ENCODE measurements at places on chromosomes 11 and 22. TPM values are rescaled to one million over a fixed set of nuclear protein-coding genes. Genes with fewer than 3 reads are reported as not detected.

DNA sequence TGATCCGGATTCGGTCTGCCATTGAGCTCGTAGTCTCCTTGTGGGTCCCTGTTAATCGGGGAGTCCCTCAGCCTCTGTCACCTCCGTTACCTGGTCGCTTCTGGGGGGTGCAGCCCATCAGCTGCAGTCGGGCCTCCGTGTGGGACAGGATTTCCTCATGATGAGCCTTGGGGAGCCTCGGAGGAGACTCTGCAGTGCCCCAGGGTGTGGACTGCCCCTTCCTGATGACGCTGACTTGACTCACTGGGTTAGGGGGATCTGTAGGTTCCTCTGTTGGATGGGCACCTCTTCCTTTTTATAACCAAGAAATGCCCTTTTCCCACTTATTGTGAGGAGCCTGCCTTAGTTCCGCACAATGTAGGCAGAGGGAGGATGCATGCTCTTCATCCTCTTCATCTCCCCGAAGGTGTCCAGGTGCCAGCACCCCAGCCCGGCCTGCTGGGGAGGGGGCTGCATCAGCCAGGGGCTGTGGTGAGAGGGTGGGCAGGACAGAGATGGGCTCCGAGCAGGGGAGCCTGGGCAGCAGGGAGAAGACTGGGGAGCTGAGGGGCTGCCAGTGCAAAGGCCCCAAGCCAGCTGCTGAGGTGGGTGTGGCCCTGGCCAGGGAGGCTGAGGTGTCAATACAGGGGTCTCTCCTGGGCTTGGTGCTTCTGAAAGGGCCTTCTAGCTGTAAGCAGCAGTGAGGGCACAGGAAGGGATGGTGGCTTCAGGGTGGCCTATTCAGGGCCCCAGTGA lies 13.5 kb upstream of the TTLL8 start:
- no peaks in the 10 kb centered on the region for H3K4me1 ChIP-seq
- no peak overlapping the region for H3K27ac ChIP-seq
- DNase-seq, result no peak
- no peaks in the 10 kb centered on the region for H3K36me3 ChIP-seq
- H3K4me3 ChIP-seq, result no peak overlapping the region

- H3K4me3 ChIP-seq, result no peak overlapping the region
- H3K4me1 ChIP-seq, result peaks cover 83% of the 10 kb centered on the region
- no peak for DNase-seq
- peak overlapping the region; percentile 96 for H3K27ac ChIP-seq
- H3K27me3 ChIP-seq, result no peaks in the 10 kb centered on the region
Observed at GRCh38 chr11:9691865-9692264, 28.0 kb downstream of the SWAP70 start.

- DNase-seq, result no peak
- H3K27ac ChIP-seq, result no peak overlapping the region
- no peak overlapping the region for H3K4me3 ChIP-seq
- no peaks in the 10 kb centered on the region for H3K4me1 ChIP-seq
- H3K27me3 ChIP-seq, result no peaks in the 10 kb centered on the region
- H3K36me3 ChIP-seq, result no peaks in the 10 kb centered on the region
Observed at GRCh38 chr11:77202941-77203900, 75.2 kb downstream of the MYO7A start.

- H3K27ac ChIP-seq, result peak overlapping the region; percentile 92
- peaks cover 77% of the 10 kb centered on the region for H3K4me1 ChIP-seq
- no peaks in the 10 kb centered on the region for H3K27me3 ChIP-seq
- no peak for DNase-seq
- no peak overlapping the region for H3K4me3 ChIP-seq
Observed at GRCh38 chr11:102307727-102308038, 9.6 kb upstream of the BIRC3 start.

DNA sequence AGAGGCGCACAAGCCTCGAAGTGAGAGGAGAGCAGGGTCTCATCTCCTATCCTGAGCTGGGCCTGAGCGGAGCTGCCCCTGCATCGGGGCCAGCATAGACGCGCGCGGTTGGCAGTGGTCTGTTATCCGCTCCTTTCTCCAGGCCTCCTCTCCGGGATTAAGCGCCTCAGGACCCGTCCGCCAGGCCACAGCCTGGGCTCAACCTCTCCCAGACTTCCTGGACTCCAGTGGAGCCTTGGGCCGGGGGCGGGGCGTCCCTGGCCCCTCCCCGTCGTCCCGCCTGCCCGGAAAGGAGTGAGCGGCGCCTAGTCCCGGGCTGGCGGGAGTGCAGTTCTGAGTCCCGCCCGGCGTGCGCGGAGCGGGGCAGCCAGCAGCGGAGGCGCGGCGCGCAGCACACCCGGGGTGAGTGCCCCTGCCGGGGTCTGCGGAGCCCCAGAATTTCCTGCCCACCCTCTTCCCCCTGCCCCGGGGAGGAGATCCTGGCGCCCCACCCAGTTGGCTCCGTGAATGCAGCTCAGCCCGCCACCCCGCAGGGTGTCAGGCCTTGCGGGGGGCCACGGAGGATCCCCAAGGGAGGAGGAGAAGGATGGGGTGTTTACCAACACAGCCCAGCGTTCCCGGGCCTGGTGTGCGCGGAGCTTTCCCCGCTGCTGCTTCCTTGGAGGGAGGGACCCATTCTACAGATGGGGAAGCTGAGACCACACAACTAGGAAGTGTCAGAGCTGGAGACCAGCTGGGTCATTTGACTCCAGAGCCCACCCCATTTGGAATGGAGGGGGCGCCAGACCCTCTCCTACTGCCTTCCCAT lies at the start of gene TCIRG1:
TCIRG1 (plus strand) TSS at position 308 of the 808 bp plus-strand sequence. CDS start 2,247 bp downstream, outside the sequence.
- H3K27me3 ChIP-seq, result no peaks in the 10 kb centered on the region
- DNase-seq, result peak; percentile 62
- H3K27ac ChIP-seq, result peak within 1 kb of the TSS; percentile 85
- H3K4me1 ChIP-seq, result peaks cover 24% of the 10 kb centered on the region
- peak within 1 kb of the TSS; percentile 86 for H3K4me3 ChIP-seq

DNA sequence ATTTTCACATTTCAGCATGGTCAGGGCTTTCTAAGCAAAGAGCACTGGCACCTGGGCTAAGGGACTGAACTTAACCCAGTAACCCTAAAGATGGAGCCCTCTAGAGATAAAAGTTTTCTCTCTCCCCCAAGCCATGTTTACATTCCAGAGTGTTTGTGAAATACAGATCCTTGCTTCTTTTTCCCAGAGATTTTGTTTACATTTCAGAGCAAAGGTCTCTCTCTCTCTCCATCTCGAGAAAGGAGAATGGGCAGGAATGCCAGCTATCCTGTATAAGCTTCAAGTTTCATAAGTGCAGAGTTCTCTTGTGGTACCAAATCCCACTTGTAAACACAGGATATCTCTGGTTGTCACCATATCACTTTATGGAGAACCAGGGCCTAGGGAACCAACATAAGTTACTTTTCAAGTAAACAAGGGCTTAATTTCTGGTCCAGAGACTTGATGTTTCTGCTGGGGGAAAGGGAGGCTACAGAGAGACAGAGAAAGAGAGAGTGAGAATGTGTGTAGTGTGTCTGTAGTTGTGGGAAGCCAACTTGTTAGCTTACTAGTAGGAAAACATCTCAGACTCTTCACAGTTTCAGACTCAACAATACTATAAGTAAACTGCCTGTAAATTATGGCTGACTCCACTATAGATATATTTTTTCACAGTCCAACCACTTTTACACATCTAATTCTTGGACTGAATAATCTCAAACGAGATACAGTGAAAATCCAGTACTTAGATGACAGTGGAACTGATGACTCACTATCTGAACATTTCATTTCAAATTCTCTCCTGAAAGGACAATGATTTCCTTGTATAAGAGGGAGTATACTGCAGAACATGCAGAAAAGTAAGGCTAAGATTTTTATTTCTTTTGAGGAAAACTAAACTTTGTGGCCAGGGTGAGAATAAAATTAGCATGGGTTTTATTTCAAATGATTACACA lies 76.2 kb downstream of the ARHGAP32 start:
- H3K27ac ChIP-seq, result no peak overlapping the region
- peaks cover 3% of the 10 kb centered on the region for H3K36me3 ChIP-seq
- no peak overlapping the region for H3K4me3 ChIP-seq
- H3K4me1 ChIP-seq, result no peaks in the 10 kb centered on the region
- no peak for DNase-seq

- H3K36me3 ChIP-seq, result no peaks in the 10 kb centered on the region
- H3K27ac ChIP-seq, result no peak overlapping the region
- DNase-seq, result no peak
- no peak overlapping the region for H3K4me3 ChIP-seq
- no peaks in the 10 kb centered on the region for H3K4me1 ChIP-seq
Observed at GRCh38 chr11:31233425-31233824, 136.1 kb downstream of the DCDC1 start.

- H3K4me3 ChIP-seq, result no peak overlapping the region
- no peaks in the 10 kb centered on the region for H3K27me3 ChIP-seq
- no peak overlapping the region for H3K27ac ChIP-seq
- no peaks in the 10 kb centered on the region for H3K36me3 ChIP-seq
- H3K4me1 ChIP-seq, result no peaks in the 10 kb centered on the region
Observed at GRCh38 chr22:26887456-26887855, 230.1 kb downstream of the MIAT start.

DNA sequence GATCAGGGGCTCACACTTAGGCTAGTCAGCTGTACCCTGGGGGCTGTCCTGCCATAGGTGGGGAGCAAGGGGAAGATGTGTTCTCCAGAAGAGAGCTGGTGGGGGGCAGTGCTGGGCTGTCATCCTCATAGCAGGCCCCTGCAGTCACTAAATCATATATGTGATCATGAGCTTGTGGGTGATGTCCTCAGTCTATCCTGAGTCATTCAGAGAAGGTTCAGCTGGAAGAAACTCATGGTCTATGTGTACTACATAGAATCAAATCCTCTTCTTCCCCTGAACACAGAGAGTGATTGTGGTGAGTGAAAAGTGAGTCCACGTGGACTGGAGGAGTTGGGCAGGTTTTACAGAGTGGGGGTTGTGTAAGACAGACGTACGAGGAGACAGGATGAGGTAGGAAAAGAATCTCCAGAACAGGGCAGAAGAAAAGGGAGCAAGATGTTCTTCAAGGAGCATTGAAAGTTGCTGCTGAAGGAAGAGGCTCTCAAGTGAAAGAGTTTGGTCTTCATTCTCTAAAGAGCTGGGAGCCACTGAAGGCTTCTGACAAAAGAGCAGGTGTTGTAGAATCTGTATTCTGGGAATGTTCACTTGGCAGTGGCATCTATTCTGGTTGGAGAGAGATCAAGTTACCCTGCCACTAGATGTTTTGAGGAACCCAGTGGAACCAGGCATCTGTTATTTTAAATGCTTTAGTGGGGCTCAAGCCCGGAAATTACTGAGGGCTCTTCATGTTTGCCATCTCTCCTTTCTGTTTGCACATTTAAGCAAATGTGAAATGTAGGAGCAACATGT lies 68.9 kb downstream of the C22orf31 start:
- DNase-seq, result no peak
- no peak overlapping the region for H3K4me3 ChIP-seq
- no peaks in the 10 kb centered on the region for H3K27me3 ChIP-seq
- H3K4me1 ChIP-seq, result no peaks in the 10 kb centered on the region
- H3K27ac ChIP-seq, result no peak overlapping the region

- DNase-seq, result peak; percentile 25
- no peaks in the 10 kb centered on the region for H3K27me3 ChIP-seq
- no peaks in the 10 kb centered on the region for H3K36me3 ChIP-seq
- no peak overlapping the region for H3K27ac ChIP-seq
Observed at GRCh38 chr22:39956932-39957664, 3.1 kb upstream of the TMA7B start.

- no peaks in the 10 kb centered on the region for H3K27me3 ChIP-seq
- H3K4me3 ChIP-seq, result no peak overlapping the region
- DNase-seq, result no peak
- no peaks in the 10 kb centered on the region for H3K4me1 ChIP-seq
- no peaks in the 10 kb centered on the region for H3K36me3 ChIP-seq
Observed at GRCh38 chr11:111077530-111078322, 167.8 kb upstream of the POU2AF2 start.

GRCh38 chr11:27158456-27159334 lies 118.1 kb downstream of the BBOX1 start:
- no peak overlapping the region for H3K27ac ChIP-seq
- no peak for DNase-seq
- no peaks in the 10 kb centered on the region for H3K27me3 ChIP-seq
- no peak overlapping the region for H3K4me3 ChIP-seq

DNA sequence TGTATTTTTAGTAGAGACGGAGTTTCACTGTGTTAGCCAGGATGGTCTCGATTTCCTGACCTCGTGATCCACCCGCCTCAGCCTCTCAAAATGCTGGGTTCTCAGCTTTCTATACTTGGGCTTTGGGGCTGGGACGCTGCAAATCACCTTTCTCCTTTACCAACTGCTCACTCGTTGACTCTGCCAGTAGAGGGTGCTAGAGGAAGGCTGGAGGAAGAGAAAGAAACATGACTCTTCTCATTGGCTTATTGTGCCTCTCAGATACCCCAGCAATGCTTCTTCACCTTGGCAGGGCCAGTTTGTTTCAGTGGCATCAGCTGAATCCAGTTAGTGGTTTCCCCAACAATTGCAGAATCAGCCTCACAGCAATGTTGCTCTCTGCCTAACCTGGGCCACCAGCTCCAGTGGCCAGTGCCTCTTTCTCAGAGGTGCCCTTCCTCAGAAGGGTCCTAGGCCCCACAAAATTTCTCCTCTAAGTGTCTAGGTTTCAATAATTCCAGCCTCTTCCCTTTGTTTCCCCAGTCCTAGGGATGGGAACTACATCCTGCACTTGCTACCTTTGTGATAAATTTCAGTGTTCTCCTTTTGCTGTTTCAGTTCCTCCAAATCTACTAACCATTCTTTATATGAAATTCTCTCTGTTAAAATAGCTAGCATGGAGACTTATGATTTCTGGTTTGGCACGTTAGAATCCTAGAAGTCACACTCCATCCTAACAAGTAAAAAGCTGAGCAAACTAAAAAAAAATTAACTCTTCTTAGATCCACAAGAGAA lies 71.5 kb upstream of the VSTM5 start:
- no peak for DNase-seq
- no peak overlapping the region for H3K27ac ChIP-seq
- H3K4me1 ChIP-seq, result no peaks in the 10 kb centered on the region
- peaks cover 10% of the 10 kb centered on the region for H3K27me3 ChIP-seq

DNA sequence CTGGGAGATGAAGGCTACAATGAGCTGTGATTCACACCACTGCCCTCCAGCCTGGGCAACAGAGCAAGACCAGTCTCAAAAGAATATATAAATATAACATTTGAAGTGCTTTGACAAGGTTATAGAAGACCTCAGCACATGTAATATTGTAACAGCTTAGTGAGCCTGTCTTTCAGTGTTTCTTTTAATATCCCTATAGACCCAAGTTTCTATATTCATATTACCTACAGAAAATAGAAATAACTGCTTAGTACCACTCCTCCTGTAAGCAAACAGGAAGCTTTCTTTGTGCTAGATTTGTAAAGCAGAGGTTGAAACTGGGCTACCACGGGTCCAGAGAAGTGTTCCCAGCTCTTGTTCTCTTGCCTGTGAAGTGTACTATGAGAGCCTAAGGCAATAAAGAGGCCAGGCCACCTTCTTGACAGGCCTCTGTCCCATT lies 68.2 kb downstream of the PPP2R1B start:
- no peak overlapping the region for H3K27ac ChIP-seq
- no peaks in the 10 kb centered on the region for H3K36me3 ChIP-seq
- no peaks in the 10 kb centered on the region for H3K4me1 ChIP-seq

DNA sequence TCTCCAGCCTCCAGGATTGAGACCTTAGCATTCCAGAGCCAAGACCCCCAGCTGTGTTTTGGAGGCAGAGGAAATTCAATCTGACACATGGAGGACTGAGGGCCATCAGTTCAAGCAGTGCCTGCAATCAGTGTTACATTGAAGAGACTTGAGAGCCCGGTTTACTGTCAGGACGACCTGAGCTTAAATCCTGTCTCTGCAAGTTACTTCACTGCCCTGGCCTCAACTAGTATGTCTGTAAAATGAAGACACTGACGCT lies 35.1 kb downstream of the TRIM29 start:
- H3K4me1 ChIP-seq, result no peaks in the 10 kb centered on the region
- H3K27me3 ChIP-seq, result no peaks in the 10 kb centered on the region
- no peak overlapping the region for H3K4me3 ChIP-seq
- no peaks in the 10 kb centered on the region for H3K36me3 ChIP-seq
- DNase-seq, result no peak
- H3K27ac ChIP-seq, result no peak overlapping the region

OR5P2 gene
- polyA plus RNA-seq, result not detected

UPB1 gene
- 0.49 TPM for polyA plus RNA-seq

OR8G5 gene
- not detected for polyA plus RNA-seq

MIOX gene
- polyA plus RNA-seq, result 0.12 TPM

BEST1 gene
- 0.42 TPM for polyA plus RNA-seq

CFAP300 gene
- not detected for polyA plus RNA-seq
